ENCODE measurements at places on chromosomes 16 and 17.

GRCh38 chr17:11719856-11720255, 121.6 kb downstream of the DNAH9 start:
- no peak for DNase-seq

- no peak for DNase-seq
These were observed 287.3 kb upstream of the CCL2 start for GRCh38 chr17:33967608-33968349.

DNA sequence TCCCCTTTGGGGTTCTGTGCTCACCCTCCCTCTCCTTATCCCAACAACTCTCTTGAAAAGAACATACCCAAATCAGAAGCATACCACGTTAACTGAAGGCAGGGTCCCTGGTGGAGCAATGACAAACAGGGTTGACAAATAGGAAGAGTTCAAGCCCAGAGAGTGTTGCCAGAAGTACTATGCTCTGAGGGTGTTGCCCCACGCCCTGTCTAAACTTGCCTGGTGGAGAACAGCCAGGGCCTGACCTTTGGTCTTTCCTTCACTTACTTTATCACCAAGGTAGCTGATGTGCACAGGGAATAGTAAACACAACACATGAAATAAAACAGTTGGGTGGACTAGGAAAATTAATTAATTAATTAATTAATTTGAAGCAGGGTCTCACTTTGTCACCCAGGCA, 23.3 kb downstream of the ZNF75A start:
- no peak for DNase-seq

DNA sequence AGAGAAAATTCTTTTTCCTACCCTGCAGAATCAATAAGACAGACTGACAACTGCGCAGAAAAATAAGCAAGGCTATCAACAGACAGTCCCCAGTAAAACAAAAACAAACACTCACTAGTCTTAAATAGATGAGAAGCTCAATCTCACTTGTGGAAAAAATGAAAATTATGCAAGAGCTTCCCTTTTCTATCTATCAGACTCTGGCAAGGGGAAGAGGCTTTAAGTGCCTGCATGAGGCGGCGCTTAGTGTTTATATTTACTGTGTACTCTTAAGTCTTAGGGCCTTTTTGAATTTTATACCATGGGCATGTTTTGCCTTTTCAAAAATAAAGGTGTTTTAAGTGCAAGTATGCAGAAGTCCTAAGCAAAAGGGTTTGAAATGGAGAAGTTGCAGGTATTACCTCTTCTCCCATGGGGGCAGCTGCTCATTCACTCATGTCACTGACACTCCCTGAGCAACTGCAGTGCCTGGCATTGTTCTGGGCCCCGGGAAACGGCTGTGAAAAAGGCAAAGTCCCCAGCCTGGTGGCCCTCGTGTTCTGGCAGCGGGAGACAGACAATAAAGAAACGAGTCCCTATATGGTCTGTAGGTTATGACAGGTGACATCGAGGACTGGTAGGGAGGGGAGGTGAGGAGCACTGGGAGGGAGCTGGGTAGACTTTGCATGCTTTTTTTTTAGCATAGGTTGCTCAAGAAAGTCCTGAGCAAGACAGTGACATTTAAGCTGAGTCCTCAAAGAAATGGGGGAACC, 35.2 kb downstream of the HSBP1 start:
- DNase-seq = no peak

DNA sequence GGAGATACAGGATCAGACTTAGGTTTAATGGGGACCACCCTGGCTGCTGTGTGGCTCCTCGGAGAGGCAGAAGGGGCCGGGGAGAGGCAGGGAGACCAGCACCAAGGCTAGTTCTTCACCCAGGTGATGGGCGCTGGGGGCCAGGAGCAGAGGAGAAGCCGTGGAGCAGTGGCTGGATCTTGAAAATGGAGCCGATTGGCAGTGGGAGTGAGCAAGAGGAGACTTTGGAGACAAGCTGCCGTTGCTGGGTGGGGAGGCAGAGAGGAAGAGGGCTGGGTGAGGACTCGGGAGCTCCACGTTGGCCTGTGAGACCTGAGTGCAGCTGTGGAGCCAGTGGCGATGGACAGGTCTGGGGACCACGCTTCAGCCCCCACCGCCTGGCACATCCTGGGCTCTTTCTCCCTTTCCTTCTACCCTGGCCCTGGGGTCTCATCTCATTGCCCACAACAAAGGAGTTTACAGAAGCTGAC, 9.0 kb downstream of the RAB11FIP4 start:
- no peak for DNase-seq

DNA sequence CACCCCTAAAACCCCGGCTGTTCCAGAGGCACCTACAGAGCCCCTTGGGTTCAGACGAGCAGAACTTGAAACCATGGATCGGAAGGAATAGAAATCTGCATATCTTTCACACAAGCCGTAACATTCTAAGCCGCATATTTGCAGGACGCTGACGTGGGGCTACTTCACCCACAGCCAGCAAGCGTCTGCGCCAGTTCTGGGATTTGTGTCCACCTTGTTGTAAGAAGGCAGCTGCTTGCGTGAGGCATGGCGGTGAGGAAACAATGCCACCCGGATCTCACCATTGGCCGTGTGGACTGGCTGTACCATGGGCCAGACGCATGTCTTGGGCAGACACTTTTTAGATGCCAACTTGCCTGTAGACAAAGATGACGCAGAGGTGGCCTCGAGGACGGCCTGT, 34.5 kb downstream of the TNFRSF13B start:
- no peak for DNase-seq

- DNase-seq = no peak
These were observed 158.5 kb downstream of the PPM1E start for GRCh38 chr17:58913971-58914769.

DNA sequence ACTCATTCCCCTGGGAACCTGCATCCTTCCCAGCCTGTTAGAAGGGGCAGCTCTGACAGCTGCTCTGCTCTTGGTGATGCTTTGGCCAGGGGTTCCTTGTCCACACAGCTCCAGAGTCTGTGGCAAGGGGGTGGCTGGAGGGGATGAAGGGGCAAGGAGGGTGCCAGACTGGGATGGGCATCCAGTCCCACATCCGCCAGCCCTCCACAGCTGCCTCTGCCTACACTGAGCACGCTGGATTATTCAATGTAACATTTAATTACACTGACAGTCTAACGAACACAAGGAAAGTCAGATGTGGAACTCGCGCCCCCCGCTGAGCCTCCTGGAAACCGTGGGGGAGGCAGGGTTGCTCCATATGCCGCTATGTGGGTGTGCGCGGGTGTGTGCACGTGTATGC, 101.1 kb downstream of the C16orf78 start:
- DNase-seq = no peak

GRCh38 chr16:4814046-4814445, 11.6 kb upstream of the ROGDI start:
- no peak for DNase-seq

DNA sequence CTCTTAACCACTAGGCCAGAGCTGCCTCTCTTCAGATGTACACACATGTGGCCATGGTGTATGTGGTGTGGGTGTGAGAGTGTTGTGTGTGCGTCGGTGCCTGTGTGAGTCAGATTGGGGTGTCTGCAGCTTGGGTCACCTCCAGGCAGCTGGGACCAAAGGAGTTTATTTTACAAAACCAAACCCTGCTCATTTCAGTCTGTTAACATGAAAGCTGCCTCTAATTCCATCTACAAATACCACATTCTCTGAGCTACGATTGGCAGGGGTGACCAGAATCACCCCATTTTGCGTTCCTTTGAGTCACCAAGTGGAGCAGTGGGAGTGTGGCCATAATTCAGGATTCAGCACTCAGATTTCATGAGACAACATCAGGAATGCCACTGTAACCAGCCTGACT, 105.3 kb downstream of the IRX5 start:
- DNase-seq = no peak

DNA sequence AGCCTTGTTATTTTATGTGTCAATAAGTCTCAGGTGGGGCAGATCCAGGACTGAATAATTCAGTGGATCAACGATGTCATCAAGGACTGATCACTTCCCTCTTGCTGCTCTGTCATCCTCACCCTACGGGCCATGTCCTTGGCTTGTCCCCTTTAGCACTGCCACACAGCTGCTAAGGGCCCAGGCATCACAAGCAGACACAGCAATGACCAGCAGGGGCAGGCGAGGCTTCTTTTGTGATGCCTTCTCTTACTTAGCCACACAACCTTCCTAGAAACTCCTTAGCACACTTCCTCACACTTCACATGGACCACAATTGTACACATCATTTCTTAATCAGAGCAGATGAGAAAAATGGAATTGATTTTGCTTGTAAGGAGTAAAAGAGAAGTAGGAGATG, 356.3 kb upstream of the SOX9 start:
- DNase-seq = no peak

- DNase-seq = no peak
These were observed 18.8 kb downstream of the MYO19 start for GRCh38 chr17:36515837-36516236.

DNA sequence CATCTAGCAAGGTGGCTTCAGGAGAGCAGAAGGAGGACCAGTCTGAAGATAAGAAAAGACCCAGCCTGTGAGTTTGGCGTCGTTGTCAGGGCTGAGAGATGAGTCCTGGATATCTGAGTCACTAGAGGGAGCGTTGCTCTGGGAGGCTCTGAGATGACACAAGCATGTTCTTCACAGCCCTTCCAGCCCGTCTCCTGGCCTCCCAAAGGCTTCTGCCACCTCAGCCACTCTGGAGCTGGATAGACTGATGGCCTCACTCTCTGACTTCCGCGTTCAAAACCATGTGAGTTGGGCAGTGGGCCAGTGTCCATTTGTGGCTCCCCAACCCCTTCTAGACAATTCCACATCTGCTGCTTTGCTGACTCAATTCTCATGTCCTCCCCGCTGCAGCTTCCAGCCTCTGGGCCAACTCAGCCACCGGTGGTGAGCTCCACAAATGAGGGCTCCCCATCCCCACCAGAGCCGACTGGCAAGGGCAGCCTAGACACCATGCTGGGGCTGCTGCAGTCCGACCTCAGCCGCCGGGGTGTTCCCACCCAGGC, 2.3 kb downstream of the TGFB1I1 start:
- DNase-seq = no peak

- DNase-seq = no peak
These were observed 50.1 kb downstream of the KLHDC4 start for GRCh38 chr16:87715658-87716057.

- DNase-seq = no peak
These were observed 38.3 kb downstream of the ZNF750 start for GRCh38 chr17:82801377-82801970.

DNA sequence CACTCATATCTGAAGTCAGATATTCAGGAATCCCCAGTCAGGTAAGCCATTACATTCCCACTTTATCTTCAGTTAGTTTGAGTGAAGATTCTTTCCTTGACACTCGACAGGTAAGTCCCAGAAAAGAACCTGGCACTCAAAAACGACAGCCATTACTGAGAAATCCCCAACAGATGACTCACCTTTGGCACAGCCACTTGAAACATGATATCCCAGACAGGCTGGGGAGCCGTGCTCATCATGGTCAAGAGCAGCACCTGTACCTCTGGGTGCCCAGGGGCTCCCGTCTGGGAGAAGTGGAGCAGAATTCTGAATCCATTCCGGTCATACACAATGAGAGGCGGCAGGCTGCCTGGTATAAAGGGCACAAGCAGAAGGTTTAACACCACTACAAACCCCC, 16.8 kb upstream of the COG7 start:
- DNase-seq = no peak

DNA sequence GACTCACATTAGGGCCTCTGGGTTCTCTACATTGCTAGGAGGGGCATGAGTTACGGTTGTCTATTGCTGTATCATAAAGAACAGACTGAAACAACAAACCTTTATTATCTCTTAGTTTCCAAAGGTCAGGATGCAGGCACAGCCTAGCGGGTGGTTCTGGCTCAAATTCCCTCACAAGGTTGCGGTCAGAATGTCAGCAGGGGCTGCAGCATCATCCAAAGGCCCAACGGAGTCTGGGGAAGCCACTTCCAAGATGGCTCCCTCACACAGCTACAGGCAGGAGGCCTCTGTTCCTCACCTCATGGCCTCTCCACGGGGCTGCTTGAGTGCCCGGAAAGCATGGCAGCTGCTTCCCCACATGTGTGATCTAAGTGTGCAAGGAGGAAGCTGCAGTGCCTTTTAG, 29.6 kb upstream of the ZFPM1 start:
- DNase-seq = no peak

- no peak for DNase-seq
These were observed 187.7 kb downstream of the CBLN1 start for GRCh38 chr16:49093939-49094338.

DNA sequence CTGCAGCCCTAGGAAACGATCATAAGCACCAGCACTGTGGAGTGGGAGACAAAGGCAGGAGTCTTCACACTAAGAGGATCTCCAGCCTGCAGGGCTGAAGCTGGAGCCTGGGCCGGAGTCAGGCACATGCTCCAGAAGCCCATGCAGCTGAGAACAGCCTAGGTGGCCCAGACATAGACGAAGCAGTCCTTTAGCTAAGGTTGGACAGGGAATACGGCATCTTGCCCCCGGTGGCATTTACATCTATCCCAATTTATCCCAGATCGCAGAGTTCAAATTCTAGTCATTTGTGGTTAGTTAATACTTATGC, 13.9 kb downstream of the TSPOAP1 start:
- no peak for DNase-seq

- no peak for DNase-seq
These were observed at the start of gene HES7 for GRCh38 chr17:8123695-8124349. Gene HES7, minus strand, starts transcription at chr17:8124106. Its CDS starts 22 bp downstream, at chr17:8124084.

GRCh38 chr16:3654249-3654991, at the start of gene DNASE1:
Gene DNASE1, plus strand, starts transcription at chr16:3654691. Its CDS starts 683 bp downstream, at chr16:3655374.
- DNase-seq = peak; percentile 56

GRCh38 chr17:39543664-39544063, 64.1 kb downstream of the NEUROD2 start:
- no peak for DNase-seq

GRCh38 chr16:50765260-50765659, 23.4 kb downstream of the CYLD start:
- no peak for DNase-seq

GRCh38 chr17:632560-632959, 82.1 kb downstream of the VPS53 start:
- no peak for DNase-seq

- no peak for DNase-seq
These were observed 96.4 kb upstream of the SHISA6 start for GRCh38 chr17:11144358-11145233.

DNA sequence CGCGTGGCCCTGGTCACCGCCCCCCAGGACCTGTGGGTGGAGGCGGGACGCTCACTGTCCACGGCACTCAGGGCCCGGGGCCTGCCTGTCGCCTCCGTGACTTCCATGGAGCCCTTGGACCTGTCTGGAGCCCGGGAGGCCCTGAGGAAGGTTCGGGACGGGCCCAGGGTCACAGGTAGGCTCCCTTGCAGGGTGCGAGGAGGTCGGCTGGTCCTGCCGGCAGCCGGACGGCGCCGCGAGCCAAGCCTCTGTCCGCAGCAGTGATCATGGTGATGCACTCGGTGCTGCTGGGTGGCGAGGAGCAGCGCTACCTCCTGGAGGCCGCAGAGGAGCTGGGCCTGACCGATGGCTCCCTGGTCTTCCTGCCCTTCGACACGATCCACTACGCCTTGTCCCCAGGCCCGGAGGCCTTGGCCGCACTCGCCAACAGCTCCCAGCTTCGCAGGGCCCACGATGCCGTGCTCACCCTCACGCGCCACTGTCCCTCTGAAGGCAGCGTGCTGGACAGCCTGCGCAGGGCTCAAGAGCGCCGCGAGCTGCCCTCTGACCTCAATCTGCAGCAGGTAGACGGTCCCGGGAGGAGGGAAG, 1.3 kb downstream of the GUCY2D start:
- no peak for DNase-seq

All from activated CD8-positive, alpha-beta memory T cell treated with anti-CD3 and anti-CD28 coated beads, Interleukin-2, amount 50 U/mL, for 4 hours (primary cell).